ENCODE measurements at places on chromosomes 4 and X.

DNA sequence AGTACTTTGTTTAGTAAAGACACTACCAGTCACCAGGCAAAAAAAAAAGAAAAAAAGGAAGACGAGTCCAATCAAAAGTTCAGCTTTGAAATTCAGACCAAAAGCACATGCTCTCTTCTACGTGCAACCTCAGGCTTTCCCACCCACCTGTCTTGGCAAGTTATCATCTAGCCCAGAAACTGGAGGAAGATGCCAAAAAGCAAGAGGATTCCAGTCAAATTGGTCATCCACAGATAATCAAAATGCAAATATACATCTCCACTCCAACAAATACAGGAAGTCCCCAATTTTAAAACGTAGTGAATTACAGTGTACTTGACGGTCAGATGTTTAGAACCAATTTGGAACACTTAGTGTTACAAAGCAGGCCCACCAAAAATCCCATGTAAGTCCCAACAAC is 96.5 kb downstream of the PALLD start:
- no peak for DNase-seq

DNA sequence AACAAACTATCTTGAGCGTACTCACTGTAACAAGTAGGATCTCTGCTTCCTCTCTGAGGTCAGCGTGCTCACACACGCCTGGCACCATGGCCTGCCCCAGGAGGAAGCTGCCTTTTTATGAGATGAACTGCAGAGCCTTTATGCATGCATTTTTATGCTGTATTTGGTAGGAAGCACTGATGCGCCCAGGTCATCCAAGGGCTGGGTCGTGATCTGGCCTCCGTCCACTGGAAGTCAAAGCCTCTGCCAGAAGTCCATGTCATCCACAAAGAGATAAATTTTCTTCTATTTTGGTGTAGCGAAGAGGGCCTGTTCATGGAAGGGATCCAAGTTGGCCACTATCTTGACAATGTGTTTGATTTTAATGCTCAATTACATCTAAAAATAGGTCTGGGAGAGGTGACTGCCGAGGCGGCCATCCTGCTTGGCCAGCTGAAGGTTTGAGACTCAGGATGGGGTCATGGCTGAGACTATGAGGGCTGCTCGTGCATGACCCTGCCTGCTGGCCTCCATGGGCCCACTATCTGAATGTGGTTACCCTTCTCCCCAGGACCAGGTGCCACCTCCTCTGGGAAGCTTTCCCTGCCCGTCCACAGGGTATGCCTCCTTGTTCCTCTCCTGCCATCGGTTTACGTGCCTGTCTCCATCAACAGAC is 50.3 kb downstream of the HTRA3 start:
- no peak for DNase-seq

- DNase-seq: no peak
Observed at GRCh38 chr4:183995570-183995969, 90.5 kb downstream of the STOX2 start.

DNA sequence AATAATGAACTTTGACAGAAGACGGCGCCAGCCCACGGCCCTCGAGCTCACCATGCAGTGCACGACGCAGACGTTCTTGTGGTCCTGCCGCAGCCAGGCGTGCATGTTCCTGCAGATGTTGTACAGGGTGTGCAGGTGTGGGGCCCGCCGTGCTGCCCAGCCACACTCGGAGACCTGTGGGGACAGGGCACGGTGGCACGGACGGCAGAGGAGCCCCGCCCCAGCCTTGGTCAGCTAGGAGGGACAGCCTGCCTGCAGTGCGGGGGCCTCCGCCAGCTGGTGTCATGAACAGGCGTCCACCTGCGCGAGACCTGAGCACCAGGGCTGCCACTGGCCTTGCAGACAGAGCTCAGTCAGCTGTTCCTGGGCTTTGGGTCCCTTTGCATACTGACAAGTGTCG is 49.5 kb downstream of the GAK start:
- no peak for DNase-seq

DNA sequence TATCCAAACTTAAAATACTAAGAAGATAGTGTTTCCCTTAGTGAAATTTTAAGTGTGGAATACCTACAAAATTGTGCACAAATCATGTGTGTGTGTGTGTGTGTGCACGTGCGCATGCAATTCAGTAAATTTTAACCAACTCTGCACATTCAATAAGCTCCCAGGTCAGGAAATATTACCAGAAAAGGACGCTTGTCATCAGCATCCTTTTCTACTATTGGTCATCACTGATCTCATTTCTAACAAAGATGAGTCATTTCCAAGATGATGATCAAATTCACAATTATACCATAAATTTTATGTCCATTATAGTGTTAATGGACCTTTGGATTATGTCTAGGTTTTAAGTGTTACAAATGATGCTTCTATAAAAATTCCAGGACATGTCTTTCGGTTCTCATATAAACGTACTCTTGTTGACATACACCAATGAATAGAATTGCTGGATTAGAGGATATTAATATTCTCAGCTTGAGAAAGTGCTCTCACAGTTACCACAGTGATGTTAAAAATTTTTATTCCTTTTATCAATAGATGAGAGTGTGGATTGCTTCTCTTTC is 560.9 kb upstream of the AGA start:
- DNase-seq: no peak

- DNase-seq: no peak
Observed at GRCh38 chrX:134074151-134074550, 88.8 kb upstream of the GPC3 start.

DNA sequence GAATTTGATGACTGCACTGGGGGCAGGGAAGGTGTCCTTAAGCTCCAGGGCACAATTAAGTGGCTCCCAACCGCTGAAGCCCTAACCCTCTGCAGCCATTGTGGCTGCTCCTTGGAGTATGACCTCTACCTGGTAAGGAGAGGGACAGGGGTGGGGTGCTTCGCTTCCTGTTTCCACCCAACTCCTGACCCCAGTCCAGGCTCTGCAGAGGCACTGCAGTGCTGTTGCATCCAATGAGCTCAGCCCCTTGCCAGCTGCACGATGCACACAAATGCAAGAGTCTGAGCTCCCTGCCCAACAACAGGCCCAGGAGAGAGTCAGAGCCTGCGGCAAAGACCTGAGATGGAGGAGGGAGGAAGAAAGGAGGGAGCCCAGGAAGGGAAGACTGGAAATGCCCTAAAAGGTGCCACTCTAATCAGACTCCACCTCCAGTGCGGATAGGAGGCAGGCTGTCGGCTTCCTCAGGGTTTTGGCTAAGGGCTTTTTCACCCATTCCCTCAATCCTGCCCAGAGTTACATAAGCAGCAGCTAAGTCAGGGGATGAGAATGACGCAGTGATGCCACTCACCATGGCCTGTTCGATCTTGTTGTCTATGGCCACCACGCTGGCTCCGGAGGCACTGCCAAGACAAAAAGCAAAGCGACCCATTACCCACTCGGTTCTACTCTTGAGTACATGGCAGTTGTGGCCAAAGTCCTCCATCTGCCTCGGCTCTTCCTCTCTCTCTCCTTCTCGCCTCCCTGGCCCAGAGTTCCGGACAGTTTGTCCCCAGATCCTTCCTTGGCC is 60.1 kb downstream of the TSC22D3 start:
- DNase-seq: no peak

- peak; percentile 61 for DNase-seq
Observed at GRCh38 chr4:159206427-159206871, 103.6 kb downstream of the RAPGEF2 start.

GRCh38 chrX:7146020-7146702 is 1.4 kb upstream of the STS start:
- no peak for DNase-seq

GRCh38 chrX:118350706-118351105 is 4.8 kb downstream of the WDR44 start:
- DNase-seq: no peak

Data from activated CD4-positive, alpha-beta T cell treated with anti-CD3 and anti-CD28 coated beads for 48 hours (primary cell).